ENCODE measurements at places on chromosomes 5 and 9.

GRCh38 chr9:1274334-1274733 is 224.2 kb downstream of the DMRT2 start:
- no peak for DNase-seq

GRCh38 chr9:122179054-122179689 is 19.5 kb downstream of the MORN5 start:
- no peak for DNase-seq

GRCh38 chr5:36535378-36535777 is 71.0 kb upstream of the SLC1A3 start:
- DNase-seq: no peak

DNA sequence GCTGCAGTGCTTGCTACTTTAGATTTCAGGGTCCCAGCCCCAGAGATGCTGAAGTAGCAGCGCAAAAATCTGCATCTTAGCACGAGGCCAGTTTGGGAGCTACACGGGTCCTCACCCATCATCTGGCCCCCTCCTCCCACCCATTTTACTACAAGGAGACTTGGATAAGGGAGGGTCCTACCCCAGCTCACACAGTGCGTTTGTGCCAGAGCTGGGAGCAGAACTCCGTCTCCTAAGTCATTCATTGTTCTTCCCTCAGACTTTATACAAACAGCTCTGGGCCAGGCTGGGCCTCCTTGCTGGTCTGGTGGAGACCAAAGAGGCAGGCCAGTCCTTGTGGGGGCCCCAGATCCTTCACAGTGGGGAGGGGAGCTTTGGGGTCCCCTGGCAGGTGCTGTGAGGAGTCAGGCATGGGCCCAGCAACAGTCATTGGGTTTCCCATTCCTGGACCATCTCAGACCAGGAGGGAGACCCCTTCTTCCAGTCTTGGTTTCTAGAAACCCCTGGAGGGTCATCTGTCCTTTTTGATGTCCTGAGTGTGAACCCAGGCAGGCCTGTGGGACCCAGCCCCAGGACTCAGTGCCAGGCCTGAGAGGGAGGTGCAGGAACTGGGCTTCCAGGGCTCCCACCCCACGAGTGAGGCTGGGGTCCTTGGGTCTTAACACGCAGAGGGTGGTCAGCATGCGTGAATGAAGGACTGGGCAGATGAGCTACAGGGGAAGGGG is 2.3 kb upstream of the IL17B start:
- DNase-seq: no peak

Data from A673 (cell line).